Thymus (tissue), 14 donors: ENCODE measurements at places on chromosomes 16 and 17.

- peak; percentile 18 for DNase-seq
Measured at GRCh38 chr17:27544350-27545131, 86.4 kb upstream of the LGALS9 start.

DNA sequence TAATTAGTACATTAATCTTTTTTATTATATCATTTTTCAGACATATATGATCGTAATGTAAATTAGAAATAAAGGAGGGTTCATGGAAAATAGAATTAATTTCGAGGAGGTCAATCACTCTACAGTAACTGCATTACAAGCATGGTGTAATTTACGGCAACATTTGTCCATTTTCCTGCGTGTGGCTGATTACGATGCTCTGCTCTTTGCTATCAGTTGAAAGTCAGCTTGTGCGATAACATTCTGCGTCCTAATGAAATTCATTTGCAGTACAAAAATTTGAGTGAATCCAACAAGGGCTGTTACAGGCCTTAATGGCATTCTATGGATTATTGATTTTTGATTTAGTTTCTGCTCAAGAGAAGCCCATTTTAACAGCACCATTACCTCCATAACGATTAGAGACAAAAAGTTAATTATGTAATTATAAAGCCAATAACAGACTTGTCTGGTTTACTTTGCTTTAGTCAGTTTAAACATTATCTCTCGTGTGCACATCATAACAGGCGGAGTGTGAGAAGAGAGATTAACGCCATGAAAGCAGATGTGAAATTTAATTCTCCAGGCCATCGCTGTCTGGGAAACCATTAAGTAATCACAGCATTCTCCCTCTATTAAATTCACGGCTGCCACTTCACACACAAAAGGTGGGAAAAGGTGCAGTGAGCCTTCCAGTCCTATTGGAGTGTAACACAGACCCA, 256.4 kb upstream of the IRX3 start:
- no peak for DNase-seq

GRCh38 chr16:1639282-1639681, 27.1 kb downstream of the CRAMP1 start:
- no peak for DNase-seq

- no peak for DNase-seq
Measured at GRCh38 chr17:75365009-75365930, 40.2 kb downstream of the GRB2 start.

GRCh38 chr16:53530046-53530445, 27.0 kb upstream of the AKTIP start:
- no peak for DNase-seq

- no peak for DNase-seq
Measured at GRCh38 chr16:57166451-57166850, 19.4 kb downstream of the PSME3IP1 start.

DNA sequence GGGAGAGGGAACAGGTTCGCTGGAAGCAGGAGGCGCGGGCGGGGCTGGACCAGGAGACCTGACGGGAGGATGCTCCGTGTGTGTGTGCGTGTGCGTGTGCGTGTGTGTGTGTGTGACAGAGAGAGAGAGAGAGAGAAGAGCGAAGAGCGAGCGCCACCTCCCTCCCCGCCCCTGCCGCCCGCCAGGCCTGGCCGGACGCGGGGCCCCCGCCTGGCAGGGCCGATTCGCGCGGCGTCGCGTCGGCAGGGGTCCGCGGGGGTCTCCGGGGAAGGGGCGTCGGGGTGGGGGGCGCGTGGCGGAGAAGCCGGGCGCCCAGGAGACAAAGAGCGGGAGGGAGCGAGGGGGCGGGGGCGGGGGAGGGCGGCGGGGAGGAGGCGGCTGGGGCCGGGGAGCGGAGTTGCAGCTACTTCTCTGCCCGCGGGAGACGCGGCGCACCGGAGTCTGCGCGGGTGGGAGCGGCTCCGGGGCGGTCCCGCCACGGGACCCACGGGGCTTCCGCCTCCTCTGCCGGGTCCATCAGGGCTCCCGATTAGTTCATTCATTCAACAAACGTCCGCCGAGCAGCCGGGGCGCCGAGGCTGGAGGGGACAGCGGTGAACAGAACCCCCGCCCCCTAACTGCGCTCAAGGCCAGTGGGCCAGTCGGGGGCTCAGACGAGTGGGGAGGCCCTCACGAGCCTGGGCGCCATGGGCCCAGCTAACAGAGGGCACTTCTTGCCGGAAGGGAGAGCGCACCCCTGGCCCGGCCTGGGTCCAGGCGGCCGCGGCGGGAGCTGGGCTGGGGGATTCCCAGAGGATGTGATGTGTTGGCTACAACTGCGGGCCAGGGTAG, at the start of gene SAMD14:
SAMD14 (minus strand) TSS at position 433 of the 831 bp plus-strand sequence. CDS start 5,201 bp downstream, outside the sequence.
- DNase-seq: peak; percentile 33

GRCh38 chr16:90077757-90078578, 837 bp upstream of the PRDM7 start:
- DNase-seq: peak; percentile 6

DNA sequence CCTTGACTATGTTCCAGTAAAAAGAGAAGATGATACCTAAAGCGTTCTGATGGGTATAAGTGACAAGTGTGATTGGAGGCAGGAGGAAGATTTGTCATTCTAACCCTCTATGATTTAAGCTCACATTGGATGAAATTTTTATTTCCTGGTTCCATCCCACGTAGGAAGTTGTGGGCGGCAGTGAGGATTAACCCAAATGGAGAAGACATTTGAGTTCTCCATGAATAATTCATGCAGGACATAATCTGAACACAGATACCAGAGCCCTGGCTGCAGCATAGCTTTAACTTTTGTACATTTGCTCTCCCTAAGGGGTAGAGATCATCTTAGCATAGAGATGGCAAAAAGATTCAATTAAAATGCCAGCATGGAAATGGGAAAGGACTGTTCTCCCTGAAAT, 146.3 kb downstream of the SLC39A11 start:
- no peak for DNase-seq

DNA sequence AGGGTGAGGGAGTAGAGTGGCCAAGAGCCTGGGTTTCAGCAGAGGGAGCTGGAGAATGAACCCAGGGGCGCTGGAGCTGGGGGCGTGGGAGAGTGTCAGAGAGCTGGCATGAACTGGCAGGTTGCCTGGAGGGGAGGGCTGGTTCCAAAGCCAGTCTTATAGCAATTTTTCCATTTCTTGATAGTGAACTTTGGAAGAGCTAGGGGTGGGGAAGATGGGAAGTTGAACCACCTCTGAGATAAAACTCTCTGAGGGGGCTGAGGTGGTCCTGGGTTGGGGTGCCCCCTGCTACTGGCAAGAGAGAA, 36.9 kb downstream of the ADGRG5 start:
- no peak for DNase-seq

GRCh38 chr17:9484789-9485188, 90.8 kb downstream of the STX8 start:
- no peak for DNase-seq

GRCh38 chr17:19411631-19412030, 599 bp downstream of the RNF112 start:
- no peak for DNase-seq

DNA sequence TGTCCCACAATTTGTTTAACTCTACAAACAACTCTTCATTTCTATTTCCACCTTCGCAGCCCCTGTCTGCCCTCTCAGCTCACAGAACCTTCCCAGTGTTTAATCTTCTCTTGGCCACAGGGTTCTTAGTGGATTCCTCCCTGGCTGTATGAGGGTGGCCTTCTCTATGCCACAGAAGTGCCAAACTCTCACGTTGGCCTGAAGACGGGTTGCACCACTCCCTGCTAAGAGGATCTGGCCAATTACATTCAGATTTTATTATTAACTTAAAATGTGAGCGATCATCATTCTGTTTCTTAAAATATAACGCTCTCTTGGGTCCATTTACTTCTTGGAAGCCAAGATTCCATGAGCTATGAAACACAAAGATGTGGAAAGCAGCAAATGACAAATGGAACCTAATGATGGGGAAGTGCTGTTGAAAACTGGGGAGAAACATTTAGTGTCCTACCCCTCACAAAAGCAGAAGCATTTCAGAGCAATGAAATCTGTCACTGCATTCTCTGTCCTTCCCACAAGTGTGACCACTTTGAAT, 91.3 kb upstream of the NOG start:
- DNase-seq: no peak

- DNase-seq: no peak
Measured at GRCh38 chr16:86994651-86995171, 322.5 kb downstream of the C16orf95 start.

- no peak for DNase-seq
Measured at GRCh38 chr17:77875881-77876509, 82.5 kb upstream of the TNRC6C start.

DNA sequence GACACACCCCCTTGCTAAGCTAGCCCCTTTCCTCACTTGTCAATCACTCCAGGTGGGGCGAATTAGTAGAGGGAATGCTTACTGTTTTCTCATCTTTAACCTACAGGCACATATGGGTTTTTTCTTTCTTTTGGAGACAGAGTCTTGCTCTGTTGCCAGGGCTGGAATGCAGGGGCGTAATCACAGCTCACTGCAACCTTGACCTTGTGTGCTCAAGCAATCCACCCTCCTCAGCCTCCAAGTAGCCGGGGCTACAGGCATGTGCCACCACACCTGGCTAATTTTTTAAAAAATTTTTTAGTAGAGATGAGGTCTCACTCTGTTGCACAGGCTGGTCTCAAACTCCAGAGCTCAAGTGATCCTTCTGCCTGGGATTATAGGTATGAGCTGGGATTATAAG, 38.7 kb upstream of the RHBDL3 start:
- DNase-seq: no peak

DNA sequence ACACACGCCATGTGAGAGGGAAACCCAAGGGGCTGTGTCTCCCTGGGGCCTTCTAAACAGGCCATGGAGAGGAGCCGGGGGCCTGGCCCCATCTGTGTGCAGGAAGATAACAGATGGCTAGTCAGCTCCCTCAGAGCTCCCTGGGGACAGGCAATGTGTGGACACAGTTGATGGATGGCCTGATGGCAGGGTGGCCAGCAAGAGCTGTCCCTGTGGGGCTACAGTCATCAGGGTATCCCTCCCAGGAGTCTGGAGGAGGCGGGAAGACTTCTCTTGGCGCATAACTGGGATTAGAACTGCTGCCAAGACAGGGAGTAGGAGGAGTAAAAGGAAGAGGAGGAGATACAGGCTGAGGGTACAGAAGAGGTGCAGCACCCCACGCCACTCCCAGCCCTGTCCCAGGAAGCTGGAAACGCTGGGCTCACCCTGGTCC, 17.3 kb downstream of the MYO18A start:
- DNase-seq: no peak

- DNase-seq: no peak
Measured at GRCh38 chr17:20114466-20114865, 105.3 kb downstream of the SPECC1 start.

DNA sequence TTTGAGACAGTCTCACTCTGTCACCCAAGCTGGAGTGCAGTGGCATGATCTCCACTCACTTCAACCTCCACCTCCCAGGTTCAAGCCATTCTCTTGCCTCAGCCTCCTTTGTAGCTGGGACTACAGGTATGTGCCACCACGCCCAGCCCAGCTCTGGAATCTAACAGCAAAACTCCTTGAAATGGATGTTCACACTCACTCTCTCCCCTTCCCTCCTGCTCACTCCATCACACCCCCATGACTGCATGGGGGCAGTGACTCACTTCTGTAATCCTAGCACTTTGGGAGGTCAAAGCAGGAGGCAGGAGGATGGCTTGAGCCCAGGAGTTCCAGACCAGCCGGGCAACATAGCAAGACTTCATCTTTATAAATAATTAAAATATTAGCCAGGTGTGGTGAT, 11.1 kb upstream of the TFAP4 start:
- no peak for DNase-seq

GRCh38 chr17:39955726-39956225, 7.0 kb upstream of the GSDMA start:
- DNase-seq: no peak

DNA sequence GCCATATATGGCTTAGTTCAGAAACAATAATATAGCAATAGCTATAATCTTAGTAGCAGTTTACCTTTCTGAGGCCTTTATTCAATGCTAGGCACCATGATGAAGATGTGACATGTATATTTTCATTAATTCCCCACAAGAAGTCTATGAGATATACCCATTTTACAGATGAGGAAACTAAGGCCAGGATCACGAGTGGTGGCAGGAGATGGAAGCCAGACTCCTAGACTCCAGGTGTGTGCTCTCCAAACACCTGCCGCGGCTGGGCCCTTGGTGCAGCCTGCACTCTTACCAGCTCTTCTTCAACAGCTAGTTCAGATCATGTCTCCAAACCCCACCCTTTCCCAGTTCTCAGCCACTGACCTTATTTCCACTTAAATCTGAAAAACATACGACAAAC, 15.2 kb downstream of the NXPH3 start:
- no peak for DNase-seq

- DNase-seq: no peak
Measured at GRCh38 chr16:77555791-77556190, 121.0 kb upstream of the ADAMTS18 start.

DNA sequence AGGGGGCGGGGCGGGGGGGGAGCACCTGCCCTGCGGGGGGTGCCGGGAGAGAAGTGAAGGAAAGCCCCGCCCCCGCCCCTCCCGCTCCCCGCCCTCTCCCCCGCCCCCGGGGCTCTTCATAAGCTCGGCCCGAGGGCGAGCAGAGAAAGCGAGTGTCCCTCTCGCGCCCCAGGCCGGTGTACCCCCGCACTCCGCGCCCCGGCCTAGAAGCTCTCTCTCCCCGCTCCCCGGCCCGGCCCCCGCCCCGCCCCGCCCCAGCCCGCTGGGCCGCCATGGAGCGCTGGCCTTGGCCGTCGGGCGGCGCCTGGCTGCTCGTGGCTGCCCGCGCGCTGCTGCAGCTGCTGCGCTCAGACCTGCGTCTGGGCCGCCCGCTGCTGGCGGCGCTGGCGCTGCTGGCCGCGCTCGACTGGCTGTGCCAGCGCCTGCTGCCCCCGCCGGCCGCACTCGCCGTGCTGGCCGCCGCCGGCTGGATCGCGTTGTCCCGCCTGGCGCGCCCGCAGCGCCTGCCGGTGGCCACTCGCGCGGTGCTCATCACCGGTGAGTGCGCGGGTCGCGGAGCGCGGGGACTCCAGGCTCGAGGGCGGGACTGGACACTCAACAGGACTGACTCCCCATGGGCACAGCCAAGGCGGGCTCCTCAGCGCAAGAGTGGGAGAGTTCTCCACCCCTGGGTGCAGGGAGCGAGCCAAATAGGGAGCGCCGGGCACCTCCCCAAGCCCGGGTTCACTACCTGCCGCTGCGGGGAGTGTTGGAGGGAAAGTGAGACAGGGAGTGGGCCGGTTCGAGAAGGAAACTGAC, at the start of gene HSD11B2:
HSD11B2 (plus strand) TSS at position 145 of the 798 bp plus-strand sequence; CDS start at position 273, 128 bp downstream.
- no peak for DNase-seq
